ENCODE measurements at places on chromosomes 3 and 15.

DNA sequence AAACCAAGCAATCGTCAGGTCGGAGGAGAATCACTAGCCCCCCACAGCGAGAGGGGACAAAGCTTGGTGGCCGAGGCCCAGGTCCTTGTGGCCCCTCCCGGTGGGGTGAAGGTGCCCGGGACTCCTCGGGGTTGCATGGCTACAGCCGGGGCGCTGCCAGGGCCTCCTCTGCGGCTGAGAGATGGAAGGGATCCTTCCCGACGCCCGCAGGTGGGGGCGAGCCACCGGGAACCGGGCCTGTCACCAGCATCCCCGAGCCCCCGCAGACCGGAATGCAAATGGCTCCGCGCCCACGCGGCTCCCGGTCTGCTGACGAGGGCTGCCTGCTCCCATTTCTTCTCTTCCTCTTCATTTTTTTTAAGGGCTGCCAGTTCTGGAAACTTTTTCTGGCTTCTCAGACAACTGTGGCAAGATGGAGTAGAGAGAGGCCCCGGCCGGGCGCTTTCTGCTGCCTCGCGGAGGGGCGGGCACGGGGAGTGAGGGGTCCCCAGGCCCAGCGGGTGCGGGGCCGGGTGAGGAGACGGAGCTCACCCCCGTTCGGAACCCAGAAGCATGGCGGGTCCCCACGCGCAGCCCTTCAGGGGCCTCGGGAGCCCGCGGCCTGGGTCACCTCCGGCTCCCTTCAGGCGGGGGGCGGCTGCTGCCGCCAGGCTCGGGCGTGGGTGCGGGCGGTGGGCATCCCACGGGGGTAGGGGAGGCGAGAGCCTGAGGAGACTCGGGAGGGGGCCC is 27.5 kb downstream of the MELTF start:
- DNase-seq, result peak; percentile 58

GRCh38 chr3:9779075-9779593 is 9.4 kb upstream of the CAMK1 start:
- DNase-seq, result no peak

DNA sequence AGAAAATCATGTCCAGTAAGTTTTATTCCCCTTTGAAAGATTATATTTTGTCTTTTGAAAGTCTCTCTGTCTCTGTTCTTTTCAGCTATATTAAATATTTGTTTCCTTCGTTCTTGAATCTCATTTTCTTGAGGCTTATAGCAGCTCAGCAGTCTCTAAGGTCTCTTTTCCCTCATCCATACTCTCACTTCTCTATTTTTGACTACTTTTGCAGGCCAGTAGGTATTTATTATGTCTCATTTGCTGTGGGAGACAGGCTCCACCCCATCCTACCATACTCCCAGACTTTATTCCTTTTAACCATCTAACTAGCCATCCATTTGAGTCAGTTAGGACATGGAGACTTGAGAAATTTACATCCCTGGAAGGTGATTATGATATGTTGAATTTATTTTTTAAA is 71.0 kb downstream of the FILIP1L start:
- no peak for DNase-seq

- DNase-seq, result no peak
These were observed 9.3 kb downstream of the COLQ start for GRCh38 chr3:15512166-15512565.

DNA sequence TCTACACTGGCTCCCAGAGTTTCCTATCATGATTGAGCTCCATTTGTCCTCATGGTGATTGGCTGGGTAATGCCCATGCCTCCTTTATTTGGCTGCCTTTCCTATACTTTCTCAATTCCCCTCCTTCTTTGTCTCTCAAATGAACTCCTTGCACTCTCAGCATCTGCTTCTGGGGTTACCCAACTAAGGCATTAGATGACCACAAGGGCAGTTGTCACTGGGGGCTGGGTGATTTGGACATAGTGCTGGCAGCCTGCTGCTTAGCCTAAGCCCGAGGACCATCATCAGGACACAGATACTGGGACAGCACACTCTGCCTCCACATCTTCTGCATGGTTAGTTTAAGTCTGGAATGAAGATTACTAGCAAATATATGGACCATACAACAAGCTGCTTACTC is 49.2 kb upstream of the LRRFIP2 start:
- no peak for DNase-seq

GRCh38 chr3:47008234-47008796 is 28.8 kb downstream of the NBEAL2 start:
- DNase-seq, result no peak

- peak; percentile 35 for DNase-seq
These were observed 52.0 kb upstream of the CTSH start for GRCh38 chr15:78996894-78997275.

DNA sequence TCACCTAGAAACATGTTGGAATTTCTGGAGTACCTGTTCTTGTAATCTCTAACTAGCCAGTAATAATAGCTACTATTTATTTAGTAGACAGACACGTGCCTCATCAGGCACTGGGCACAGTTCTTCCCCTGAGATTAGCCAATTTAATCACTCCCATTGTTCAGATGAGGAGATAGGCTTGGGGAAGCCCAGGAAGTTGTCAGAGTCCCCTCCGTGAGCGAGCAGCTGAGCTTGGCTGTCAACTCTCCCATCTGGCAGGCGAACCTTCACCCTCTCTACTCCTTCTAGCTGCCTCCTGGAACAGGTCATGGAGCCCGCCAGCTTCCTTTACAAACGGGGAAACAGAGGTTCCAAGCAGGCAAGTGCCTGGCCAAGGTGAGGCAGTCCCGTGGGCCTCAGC is 31.1 kb upstream of the FGD5 start:
- peak; percentile 11 for DNase-seq

- no peak for DNase-seq
These were observed 258.3 kb downstream of the SV2B start for GRCh38 chr15:91358405-91358804.

DNA sequence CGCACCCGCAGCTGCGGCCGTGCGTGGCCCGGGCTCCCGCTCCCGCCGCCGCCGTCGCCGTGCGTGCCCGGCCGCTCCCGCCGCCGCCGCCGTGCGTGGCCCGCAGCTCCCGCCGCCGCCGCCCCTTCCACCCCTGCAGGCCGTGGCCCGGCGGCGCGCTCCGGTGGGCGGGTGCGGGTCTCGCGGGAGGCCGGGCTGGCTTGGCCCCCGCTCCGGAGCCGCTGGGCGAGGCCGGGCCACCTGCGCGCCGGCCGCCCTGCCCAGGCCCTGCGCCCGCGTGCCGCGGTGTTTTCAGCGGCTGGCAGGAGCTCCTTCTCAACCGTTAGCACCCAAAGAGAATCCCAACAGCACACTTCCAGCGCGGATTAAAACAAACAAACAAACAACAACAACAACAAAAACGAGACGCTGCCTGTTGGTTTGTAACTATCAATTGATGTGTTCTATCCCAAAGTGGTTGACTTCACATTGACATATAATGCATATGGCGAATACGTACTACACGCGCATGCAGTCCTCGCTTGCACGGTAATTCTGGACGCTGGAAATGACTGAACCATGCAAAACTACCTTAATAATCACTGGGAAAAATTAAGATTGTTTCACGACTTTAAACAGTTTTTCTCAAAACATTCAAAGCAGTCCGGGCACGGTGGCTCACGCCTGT is 113.7 kb upstream of the GOLGA8J start:
- no peak for DNase-seq

DNA sequence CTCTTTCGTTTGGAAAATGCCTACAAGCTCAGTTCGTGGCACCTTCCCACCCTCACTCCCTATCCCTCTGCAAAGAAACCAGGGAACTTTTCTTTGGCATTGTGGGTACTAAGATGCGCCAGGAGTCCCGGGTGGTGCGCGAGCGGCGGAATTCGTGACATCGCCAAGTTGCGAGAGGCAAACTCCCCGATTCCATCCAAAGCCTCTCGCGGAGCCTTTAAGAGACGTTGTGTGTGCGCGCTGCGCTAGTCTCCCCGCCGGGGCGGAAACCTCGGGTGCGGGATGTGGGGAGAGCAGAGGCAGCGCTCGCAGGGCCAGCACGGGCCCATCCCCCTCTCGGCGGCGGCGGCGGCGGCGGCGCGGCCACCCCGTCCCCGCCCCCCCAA is 443 bp upstream of the NR2F2 start:
- DNase-seq, result no peak

- no peak for DNase-seq
These were observed 33.5 kb upstream of the USP8 start for GRCh38 chr15:50390554-50391264.

GRCh38 chr3:3366386-3366785 is 186.9 kb upstream of the CRBN start:
- DNase-seq, result no peak

GRCh38 chr3:187520027-187520945 is 149.9 kb downstream of the SST start:
- no peak for DNase-seq

GRCh38 chr3:63920001-63920400 is 7.8 kb upstream of the SCAANT1 start:
- no peak for DNase-seq

DNA sequence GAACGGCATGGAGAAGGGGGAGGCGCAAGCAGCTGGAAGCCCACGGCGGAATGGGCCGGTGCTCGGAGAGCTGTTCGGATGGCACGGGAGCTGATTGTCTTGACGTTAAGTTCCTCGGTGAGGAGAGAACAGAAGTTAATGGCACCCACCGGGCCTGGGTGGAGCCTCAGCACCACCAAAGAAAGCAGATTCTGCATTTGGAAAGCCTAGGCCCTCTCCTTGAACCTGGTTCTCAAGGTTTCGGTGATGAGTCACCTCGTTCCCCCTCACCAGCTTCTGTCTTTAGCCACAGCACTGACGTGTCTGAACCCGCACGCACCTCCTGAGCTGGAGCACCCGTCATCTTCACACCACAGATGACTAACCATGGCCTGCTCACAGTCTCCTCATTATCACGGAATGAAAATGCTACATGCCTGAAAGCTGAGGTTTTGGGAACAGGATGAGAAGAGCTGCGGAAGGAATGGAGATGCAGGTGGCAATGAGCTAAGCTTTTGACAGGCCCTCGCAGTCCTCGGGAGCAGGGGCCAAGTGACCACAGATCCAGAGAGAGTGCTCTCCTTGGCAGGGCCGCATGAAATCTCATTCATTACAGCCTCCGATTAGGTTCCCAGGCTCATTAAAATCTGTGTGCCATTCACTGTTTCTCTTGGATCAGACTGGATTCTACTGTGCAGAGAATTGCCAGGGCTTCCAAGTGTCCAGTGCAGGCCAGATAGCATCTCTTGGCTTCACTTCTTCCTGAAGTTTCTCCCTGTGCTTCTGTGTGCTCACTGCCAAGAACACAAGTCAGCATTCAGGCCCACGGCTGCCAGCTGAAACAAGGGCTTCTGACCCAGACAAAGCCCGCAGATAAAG is 96.3 kb upstream of the DLG1 start:
- no peak for DNase-seq

DNA sequence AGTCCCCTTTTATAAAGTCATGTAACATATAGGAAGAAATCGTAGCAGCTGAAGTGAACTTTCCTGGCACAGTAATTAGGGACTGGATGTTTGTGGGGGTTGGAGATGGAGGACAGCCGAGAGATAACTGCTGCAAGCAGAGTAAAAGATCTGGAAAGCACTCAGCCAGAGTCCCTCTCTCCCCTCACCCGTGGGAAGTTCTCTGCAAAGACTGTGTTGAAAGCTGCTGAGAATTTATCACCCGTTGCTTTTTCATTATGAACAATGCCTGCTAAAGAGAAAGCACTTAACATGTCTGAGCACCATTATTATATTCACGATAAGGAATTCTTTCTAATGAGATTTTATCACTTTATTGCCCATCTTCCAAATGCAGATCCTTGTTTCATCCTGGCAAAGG is 248.8 kb downstream of the SHOX2 start:
- DNase-seq, result peak; percentile 40

- DNase-seq, result peak; percentile 60
These were observed 125.8 kb upstream of the GALNT15 start for GRCh38 chr3:16048435-16049318.

GRCh38 chr3:11080492-11080891 is 73.8 kb upstream of the HRH1 start:
- DNase-seq, result no peak

DNA sequence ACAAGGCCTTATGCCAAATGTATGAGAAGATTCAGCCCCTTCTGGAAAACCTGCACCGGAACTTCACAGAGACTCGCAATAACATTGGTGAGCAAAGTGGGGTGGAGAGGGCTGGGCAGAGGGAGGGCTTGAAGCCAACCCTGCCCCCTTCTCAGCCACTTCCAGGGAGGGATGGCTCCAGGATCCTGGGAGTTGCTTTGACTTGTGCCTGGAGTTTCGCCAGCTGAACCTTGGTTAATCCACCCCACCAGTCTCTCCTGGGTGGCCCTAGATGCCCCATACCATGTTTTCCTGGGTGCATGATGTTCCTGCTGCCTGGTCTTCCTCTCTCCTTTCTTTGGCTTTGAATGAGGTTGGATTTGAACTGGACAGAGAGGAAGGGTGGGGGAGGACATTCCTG is 10.8 kb downstream of the TBC1D21 start:
- DNase-seq, result no peak

DNA sequence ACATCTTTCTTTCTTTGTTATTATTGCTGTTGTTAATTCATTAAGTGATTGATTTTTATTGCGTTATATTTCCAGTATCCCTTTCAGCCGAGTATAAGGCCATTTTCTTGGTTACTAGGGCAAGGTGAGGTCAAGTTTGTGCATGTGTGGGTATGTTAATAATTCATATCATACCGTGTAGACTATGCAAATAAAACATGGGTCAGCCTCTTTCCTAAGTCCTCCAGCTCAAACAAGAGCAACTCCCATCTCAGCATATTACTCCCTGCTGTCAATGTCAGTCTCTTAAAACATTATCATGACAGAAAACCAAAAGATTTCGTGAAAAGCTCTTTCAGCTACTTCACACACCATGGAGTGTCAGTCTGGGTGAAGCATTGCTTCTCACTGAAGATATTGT is 103.9 kb upstream of the ST8SIA2 start:
- no peak for DNase-seq

- peak; percentile 84 for DNase-seq
These were observed 16.9 kb upstream of the SEMA4B start for GRCh38 chr15:90184119-90184785.

DNA sequence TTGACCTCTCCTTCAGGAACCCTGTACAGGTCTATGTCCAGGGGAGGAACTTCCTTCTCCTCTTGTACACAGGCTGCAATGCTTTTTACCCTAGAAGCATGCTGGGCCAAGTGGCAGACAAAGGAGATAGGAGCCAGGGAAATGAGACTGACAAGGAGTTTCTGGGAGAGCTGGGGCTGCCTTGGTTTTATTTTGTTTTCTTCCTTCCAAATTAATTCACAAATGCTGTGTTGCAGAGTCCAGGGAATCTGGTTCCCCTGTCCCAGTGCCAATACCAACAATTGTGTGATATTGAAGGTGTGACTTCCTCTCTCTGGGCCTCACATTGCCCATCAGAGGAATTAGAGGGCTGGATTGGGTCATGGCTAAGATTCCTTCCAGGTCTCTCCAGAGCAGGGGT is 224.8 kb upstream of the PPP2R3A start:
- DNase-seq, result no peak

All from kidney (tissue), 22 donors.